MV-4-11 (cell line): ENCODE measurements at places on chromosomes 7 and 10.

DNA sequence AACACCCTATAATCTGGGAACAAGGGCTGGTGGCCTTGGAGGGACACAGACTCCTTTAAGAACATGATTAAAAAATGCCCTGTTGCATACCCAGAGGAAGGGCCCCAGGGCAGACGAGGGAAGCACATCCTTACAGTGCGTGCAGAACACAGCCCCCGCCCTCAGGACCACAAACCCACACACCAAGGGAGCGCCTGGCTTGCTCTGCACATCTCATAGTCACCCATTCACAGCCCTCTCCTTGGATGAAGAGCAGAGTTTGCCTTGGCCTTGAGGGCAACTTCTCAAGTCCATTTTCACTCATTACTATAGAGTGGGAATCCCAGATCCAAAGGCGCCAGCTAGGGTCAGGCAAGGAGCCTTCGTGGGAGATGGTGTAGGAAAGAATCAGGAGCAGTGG lies 6.3 kb upstream of the VSIR start:
- no peak for DNase-seq

DNA sequence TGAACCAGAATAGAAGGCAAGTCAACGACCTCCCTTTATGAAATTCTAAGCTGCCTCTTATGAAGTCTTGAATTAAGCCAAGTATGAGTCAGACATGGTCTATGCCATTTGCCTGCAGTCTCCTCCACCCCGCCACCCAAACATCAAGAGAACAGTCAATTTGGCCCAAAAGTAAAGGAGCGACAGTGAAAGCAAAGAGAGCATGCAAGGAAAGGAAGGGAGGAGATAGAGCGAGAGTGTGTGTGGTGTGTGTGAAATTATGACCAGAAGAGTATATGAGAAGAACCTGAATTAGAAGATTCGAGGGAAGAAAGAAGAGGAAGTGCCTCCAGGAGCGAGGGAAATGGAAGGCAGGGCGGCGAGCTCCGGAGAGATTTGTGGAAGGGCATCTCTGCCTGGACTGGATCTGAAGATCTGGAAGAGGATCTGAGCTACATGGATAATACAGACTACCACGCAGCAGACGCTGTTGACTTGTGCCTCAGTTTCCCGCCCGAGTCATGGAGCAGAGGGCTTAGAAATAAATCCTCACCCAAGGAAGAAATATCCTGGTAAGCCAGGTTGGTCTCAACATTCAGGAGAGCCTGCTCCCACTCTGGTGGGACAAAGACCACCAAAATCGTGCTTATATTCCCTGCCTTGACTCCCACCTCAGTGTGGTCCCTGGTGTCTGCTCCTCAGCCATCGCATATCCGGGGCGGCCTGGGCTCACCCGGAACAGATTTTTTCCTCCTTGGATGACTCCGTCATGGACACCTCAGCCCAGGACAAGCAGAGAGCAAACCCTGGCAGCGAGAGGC lies 459 bp downstream of the ZDHHC6 start:
- DNase-seq = peak; percentile 53

GRCh38 chr7:27243340-27244163 lies 950 bp downstream of the EVX1 start:
- no peak for DNase-seq

DNA sequence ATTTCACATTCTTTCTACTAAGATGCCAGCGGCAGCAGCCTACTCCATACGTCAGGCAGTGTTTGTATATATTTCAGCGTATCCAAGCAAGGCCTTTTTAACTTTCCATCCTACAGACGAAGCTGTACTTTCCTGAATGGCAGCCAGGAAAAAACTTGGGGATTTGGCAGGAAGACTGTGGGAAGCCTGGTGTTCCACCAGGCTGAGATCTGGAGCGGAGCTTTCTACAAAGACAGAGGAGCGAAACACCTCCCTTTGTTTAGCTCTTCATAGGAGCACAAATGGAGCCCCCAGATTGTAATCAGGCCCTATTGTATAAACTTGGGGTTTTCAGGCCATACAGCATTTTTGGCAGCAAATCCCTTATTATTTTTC lies 143.8 kb downstream of the TES start:
- DNase-seq = no peak

DNA sequence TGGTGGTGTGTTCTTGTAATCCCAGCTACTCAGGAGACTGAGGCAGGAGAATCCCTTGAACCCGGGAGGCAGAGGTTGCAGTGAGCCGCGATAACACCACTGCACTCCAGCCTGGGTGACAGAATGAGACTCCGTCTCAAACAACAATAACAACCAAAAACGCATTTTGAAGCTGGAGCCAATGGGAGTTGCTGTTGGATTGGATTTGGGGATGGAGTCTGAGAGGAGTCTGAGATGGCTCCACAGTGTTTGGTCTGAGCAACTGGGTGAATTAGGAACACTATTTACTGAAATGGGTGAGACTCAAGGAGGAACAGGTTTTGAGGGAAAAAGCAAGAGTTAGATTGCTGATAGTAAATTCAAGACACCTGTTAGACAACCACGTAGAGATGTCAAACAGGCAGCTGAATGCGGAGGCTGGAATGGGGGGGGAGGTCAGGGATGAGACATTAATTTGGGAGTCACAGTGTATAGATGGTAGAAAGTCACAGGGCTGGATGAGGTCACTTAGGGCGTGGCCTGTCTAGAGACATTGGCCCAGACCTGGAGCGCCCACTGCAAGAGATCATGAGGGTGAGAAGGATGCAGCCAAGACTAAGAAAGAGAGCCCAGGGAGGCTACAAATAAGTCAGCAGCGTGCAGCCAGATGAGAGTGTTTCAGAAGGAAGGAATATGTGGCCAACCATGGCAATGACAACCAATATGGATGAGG lies 56.4 kb downstream of the CYCS start:
- DNase-seq = no peak
